ENCODE measurements at places on chromosomes 16 and 17.

DNA sequence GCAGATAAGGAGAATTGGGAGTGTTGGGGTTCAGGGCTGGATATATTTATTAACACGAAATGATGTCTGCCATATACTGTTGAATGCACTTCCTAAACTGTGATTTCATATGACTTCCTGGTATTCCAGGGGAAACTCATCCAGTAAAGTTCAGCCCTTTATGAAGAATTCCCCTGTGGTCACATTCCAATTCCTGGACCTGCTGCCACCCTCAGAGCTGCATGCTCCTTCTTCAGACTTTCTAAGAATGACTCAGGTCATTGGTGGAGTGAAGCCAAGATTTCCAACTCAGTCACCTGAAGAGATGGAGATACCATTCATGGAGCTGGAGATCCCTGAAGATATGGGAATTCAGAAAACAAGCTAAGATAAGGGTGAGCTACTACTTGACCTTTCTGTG lies 114.2 kb upstream of the TMEM97 start:
- no peak for DNase-seq

GRCh38 chr17:31095236-31096105 lies 694 bp downstream of the NF1 start:
- peak; percentile 84 for DNase-seq

GRCh38 chr17:20059728-20060188 lies 50.6 kb downstream of the SPECC1 start:
- no peak for DNase-seq

DNA sequence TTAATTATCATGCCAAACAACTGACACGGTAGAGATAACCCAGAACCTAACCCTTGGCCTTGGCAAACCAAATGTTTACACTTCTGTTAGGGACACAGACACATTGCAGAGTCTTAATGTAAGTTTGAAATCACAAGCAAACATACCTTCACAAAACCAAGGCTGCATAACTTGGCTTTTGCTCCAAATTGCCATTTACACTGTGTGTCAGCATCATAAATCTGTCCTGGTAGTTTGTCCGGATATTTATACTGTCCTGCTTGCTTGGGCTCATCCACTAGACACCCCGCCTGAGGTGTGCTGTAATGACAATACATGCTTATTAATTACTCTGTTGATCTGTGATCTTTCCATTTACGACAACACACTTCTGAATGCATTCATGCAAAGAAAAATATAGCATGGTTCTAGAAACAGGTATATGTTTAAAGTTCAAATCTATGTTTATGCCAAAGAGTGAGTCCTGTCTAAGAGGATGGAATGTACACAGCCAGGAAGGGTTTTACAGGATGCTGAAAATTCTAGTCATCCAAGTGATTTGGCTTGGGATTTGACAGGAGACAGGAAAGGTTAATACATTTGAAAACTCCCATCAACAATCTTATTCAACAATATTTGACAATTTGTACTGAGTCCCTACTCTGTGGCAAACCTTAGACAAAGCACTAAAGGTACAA lies 81.1 kb downstream of the ADAMTS18 start:
- no peak for DNase-seq

DNA sequence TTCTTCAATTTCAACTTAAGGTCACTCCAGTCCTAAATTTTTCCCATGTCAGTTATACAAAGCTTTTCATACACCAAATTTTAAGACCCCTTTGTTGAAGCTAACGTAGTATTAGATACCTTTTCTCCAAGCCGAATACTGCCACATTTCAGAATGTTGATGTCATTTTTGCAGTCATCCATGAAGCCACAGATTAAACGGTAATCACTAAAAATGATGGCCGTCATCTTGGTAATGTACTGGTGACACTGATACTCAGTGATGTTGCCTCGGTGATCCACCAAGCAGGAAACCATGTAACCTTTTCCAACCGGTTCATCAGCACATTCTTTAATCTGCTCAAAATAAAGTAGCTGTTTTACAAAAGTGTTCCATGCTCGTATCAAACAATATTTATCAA lies 82.1 kb upstream of the CLEC18B start:
- DNase-seq: no peak

- DNase-seq: no peak
Observed at GRCh38 chr16:11972128-11972527, 4.4 kb upstream of the SNX29 start.

DNA sequence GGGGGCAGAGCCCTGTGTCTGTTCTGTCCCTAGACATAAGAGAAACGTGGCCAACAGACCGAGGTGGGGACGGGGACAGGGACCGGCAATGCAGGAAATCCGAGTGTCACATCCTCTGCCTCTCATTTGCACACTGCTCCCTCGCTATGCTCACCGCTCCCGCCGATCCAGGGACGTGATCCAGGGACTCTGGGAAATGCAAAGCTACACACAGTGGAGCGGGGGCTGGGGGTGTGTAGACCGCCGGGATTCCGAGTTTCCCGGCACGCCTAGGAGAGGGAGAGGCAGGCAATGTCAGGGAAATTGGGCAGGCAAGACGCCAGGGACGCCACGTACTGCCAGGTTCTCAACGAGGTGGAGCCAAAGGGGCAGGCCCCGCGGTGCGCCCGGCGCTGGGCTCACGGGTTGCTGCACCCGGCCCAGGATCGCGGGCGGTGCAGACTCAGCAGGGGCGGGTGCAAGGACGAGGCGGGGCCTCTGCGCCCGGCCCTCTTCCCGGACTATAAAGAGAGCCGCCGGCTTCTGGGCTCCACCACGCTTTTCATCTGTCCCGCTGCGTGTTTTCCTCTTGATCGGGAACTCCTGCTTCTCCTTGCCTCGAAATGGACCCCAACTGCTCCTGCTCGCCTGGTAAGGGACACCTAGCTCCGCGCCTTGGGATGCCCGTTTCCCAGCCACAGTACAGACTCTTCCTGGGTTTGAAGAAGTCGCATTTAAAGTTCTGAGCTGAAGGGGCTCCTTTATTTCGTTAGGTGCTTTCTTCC lies at the start of gene MT1X:
Gene MT1X (plus strand): TSS at position 532 of the 764 bp plus-strand sequence. CDS start 71 bp downstream, at position 603.
- DNase-seq: peak; percentile 91

DNA sequence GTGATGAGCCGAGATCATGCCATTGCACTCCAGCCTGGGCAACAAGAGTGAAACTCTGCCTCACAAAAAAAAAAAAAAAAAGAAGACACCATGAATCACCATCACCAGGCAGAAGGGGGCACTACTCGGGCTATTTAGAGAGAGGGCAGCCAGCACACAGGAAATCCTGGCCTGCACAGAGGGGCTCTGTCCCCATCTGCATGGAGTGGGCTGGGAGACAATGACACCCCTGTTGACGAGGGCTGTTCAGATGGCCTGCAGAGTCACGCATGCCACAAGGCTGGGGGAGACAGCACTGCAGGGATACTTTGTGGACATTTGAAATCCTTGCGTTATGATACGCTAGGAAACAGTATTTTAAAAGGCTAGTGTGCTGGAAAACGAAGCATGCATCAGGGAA lies 48.3 kb downstream of the CUEDC1 start:
- no peak for DNase-seq

DNA sequence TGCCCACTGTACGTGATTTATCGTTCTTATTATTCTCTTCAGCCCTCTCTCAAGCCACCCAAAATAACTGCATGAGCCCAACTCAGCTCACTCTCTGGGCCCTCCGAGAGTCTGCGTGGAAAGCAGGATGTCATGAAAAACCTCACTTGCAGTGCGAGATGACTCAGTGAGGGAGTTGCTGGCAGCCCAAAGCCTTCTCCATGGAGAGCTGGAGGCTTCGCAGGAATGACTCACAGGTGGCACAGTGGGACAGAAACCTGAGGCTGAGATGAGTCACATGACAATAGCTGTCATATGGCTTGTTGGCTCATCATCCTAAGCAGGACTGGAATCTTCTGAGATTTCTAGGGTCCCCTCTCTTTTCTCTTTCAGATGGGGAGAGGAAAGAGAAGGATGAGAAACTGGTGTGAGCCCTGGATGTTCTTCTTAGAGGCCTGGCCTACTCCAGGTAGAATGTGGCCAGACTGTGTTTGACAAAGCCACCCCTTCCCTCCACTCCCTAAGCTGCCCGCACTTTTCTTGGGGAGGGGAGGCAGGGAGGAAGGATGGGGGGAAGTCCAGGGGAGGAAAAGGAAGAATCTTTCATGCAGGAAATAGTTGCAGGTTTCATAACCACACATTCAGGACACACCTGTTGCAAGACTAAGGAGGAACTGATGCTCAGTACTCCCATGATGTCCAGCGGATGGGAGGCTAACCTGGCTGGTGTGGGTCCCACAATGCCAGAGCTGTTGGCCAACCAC lies 160.6 kb upstream of the RPL38 start:
- DNase-seq: peak; percentile 71

DNA sequence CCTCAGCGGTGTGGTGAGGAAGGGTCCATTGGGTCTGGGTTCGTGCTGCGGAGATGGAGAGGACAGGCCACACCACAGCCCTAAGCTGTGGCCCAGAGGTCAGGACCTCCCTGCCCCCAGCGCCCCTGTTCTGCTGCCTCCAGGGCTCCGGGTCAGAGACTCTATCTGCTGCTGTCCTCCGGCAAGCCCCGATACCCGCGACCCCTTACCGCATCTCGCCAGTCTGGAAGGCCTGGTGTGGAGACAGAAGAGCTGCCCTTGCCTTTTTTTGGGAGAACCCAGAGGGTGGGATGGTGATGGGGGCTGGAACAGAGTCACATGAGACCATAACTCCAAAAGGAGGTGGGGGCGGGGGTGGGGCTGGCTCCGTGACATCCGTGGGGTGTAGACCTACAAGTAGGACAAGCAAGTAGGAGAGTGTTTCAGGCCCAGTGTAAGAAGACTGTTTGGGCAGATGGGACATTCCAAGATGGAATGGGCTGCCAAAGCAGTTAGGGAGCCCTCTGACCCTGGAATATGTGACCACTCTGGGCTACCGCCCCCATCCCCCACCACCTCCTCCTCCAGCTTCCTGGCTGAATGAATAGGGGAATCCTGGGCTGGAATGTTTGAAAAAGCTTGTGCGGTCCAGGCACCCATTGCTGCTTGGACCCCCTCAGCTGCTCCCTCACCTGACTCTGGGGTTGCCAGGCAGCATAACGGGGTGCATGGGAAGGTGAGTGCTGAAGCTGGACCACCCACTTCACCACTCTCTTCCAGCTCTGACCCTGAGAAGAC lies 1.4 kb downstream of the XYLT2 start:
- peak; percentile 34 for DNase-seq

GRCh38 chr17:82480318-82480717 lies 21.8 kb downstream of the NARF start:
- no peak for DNase-seq

DNA sequence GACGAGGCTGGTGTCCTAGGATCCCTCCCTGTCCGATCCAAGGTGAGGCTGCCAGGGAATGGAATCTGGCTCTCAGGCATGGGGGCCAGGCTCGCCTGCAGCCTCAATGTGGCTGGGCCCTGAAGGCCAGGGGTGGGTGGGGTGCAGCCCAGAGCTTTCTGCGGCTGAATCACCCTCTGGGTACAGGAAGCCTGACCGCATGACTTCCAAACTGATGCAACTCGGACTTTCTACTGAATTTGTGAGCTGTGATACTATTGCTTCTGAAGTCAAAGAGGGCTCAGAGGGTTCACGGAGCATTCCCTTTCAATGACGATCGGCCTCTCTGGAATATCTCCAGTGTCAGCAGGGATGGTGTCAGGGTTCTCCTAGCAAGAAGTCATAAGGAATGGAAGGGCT lies 123.7 kb downstream of the METRNL start:
- DNase-seq: no peak
